ENCODE measurements at places on chromosomes 1 and 21.
A peak's percentile ranks its signal among the peaks of the same experiment; 100 is the strongest.

- no peak for DNase-seq
Measured at GRCh38 chr1:15848143-15848928, 829 bp downstream of the SPEN start.

DNA sequence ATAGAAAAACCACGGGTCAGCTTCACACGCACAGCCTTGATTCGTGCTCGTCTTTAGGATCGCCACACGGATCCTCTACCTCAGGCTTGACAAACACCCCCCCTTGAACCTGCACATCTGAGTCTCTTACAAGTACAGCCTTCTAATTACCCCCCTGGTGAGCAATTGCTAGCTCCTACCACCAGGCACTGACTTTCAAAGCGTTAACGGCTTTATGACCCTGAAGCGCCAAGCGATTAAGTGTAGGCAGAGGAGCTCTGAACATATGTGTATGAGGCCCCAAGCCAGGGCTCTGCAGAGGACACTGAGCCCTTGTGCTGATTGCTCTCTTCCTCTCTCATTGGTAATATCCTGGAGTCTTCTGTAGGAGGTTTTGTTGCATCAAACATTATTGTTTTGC lies 55.7 kb upstream of the EPHA8 start:
- no peak for DNase-seq

GRCh38 chr1:47228644-47229030 lies 3.4 kb downstream of the TAL1 start:
- DNase-seq = no peak

GRCh38 chr1:89085781-89086180 lies 20.8 kb upstream of the GBP1 start:
- DNase-seq = no peak

- DNase-seq = no peak
Measured at GRCh38 chr1:64426681-64427080, 43.2 kb upstream of the CACHD1 start.

- DNase-seq = no peak
Measured at GRCh38 chr1:39654291-39654690, 14.8 kb upstream of the HEYL start.

DNA sequence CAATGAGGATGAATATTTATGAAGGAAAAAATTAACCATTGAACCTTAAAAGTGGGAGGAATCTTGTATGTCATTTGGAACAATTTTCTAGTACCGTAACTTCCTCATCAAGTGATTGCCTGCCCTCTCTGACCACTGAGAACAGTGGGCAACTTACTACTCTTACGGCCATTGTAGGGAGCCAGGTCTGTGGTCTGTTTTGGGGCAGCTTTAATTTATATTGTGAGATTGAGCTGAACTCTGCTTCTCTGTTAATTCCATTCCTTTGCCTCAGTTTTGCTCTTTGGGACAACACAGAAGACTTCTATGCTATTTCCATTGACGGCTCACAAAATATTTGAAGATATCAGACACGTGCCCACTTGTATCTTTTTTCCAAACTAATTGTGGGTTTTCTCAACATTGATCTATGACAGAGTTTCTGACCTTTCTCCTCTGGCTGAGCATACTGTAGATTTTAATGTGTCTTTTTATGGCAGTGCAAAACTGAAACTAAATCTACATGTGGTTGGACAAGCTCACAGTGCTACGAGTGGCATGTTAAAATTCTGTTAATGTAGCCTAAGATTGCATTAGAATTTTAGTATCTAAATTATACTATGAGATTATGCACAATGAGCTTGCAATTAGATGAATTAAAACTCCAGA lies 27.8 kb upstream of the ZNF281 start:
- no peak for DNase-seq

DNA sequence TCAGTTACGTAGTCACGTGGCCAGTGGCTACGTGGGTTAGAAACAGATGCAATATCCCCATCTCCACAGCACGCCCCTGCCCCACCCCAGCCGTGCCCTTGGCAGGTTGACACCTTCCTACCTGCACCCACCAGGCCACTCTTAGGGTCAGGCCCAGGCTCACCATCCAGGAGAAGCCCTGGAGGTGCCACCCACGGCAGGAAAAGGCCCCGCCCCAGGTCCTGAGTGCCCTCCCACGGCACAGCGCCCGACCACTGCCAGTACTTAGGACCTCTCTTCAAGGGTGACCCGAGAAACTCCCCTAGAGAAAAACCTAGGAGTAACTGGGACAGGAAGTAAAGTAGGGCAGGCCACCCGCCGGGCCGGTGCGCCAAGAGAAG lies 1.5 kb downstream of the C1orf35 start:
- DNase-seq = no peak

DNA sequence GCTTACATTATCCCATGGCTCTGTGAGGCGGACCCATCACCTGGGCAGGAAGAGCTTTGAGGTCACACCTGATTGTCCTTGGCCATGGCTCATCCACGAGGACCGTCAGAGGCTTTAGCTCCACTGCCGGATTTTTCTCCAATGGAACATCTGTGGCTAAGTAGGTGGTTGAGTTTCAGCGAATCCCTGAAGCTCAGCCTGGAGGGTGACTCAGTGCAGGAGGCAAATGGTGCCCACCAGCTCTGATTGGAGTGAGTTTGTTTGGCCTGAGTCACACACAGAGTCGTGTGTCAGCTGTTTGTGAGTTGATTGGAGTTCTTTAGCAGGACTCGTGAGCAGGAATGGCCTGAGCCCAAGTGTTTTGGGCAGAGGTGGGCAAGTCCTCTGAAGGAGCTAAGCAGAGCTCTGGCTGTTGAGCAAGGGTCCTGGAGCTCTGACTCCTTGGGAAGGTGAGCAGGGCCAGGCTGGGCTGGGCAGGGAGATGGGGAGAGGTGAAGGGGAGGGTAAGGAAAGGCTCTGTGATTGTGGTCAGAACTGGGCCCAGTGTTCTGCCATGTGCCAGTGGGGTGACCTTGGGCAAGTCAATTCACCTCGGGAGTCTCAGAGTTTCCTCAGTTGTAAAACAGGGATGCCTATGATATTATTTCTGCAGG lies 2.0 kb downstream of the SLC6A17 start:
- DNase-seq = peak; percentile 39

GRCh38 chr1:234902774-234903547 lies 225.7 kb downstream of the TOMM20 start:
- DNase-seq = no peak

- DNase-seq = no peak
Measured at GRCh38 chr21:31490443-31490842, 146.4 kb upstream of the TIAM1 start.

- DNase-seq = peak; percentile 12
Measured at GRCh38 chr21:25496825-25497482, 110.3 kb downstream of the MRPL39 start.

DNA sequence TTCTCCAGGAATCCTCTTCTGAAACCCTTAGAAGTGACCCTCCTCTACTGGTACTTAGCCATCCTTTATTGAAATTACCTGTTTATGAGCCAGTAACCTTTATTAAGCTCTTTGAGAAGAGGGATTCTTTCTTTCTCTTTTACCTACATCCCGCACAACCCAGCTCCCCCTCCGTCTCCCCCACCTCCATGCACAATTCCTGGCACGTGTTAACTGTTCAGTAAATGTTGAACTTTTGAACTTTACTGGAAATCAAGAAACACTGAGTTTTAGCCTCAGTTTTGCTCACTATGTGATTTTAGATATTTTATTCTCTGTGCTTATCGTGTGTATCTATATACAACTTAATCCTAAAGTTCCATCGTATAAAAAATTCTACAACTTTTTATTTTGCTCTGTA lies 1.8 kb downstream of the TMED5 start:
- DNase-seq = no peak

DNA sequence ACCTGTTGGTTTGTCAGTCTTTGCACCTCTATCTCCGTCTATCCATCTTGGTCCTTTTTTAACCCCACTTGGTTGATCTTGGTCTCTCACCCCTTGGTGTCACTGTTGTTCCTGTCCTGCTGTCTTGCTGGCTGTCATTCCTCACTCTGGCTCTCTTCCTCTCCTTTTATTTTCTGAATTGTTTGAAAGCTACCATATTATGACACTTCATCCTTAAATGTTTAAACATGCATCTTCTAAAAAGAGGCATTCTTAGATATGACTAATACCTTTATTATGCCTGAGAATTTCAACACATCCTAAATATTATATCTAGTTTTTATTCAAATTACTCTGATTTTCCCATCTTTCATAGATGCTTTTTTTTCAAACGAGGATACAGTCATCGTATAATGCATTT lies 37.0 kb downstream of the BACH1 start:
- no peak for DNase-seq

DNA sequence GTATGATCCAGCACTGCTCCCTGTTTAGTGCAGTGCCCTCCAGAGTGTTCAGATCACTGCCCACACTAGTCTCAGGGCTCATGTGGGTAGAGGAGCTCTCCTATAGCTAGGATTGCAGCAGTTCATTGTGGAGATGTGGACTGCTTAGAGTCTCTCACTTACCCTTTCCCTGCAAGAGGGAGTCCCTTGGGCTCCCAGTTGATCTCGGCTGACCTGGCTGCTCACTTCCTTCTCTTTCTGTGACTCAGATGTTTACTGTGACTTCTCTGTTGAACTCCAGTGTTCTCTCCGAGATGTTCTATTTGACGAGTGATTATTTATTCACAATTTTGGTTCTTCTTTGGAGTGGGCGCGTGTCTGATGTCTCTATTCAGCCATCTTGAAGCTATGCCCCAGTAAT lies 141.9 kb downstream of the PTBP2 start:
- DNase-seq = no peak

- peak; percentile 42 for DNase-seq
Measured at GRCh38 chr1:191343816-191344215, 814.4 kb upstream of the RGS18 start.

- DNase-seq = no peak
Measured at GRCh38 chr1:16440131-16440469, 424 bp upstream of the NECAP2 start.

GRCh38 chr1:87786861-87787545 lies 458.3 kb downstream of the LMO4 start:
- no peak for DNase-seq

GRCh38 chr1:84170171-84170570 lies 26.1 kb downstream of the PRKACB start:
- no peak for DNase-seq

DNA sequence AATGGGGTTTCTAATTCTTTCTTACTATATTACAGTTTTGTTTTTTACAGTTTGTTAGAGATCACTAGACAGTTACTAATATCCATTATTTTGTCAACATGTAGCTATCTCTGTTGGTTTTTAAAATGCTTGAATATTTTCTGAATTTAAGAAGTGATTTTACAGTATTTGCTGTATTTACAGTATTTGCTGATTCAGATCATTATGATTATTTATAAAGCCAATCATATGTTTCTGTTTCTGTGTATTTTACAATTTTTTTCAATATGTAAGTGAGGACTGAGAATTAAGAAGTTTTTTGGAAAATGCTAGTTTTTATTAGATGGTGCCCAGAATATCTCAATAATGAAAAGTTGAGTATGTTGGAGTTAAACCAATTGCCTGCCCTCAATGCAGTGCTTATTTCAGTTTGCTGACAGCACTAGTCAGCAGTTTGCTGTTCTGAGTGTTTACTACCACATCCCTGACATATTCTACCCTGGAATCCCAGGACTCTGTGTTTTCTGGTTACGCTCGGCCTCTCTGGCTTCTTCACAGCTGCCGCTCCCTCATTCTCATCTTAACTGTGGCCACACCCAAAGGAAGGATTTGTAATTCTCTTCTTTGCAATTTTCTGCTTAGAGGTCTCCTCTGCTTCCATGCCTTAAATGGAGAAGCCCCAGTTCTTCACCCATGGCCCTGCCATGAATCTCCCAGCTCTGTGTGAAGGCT lies 68.0 kb upstream of the BACH1 start:
- DNase-seq = no peak

DNA sequence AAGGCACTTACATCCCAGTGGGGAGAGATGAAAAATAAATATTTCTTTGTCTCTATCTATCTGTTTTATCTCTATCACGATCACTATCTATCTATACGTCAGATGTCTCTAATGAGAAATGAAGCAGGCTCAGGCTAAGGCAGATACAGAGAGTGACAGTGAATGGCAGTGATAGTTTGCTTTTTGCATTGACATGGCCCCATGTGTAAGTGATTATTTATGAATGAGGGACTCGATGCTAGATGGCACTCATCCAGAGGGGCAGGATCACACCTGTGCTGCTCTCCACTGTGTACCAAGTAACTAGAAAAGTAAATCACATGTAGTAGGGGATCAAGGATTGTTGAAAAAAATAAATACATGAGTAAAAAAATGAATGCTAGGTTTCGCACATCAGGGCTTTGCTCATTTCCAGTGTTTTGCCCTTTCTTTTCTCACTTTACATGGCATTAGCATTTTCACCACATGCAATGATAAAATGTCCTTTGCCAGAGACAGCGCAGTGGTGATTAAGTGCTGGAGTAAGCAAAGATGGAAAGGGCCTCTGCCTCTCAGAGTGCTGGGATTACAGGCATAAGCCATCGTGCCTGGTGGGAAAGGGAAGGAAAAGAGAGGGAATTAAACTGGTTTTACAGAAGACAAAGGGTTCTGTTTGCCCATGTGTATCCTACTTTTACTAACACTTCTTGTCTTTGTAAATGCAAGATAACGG lies 16.5 kb downstream of the TBX19 start:
- DNase-seq = no peak

GRCh38 chr1:218299416-218299815 lies 14.3 kb downstream of the RRP15 start:
- DNase-seq = peak; percentile 33

- no peak for DNase-seq
Measured at GRCh38 chr1:43532716-43533115, 2.0 kb downstream of the PTPRF start.

- DNase-seq = peak; percentile 68
Measured at GRCh38 chr1:222043444-222044292, 301.8 kb upstream of the DUSP10 start.

DNA sequence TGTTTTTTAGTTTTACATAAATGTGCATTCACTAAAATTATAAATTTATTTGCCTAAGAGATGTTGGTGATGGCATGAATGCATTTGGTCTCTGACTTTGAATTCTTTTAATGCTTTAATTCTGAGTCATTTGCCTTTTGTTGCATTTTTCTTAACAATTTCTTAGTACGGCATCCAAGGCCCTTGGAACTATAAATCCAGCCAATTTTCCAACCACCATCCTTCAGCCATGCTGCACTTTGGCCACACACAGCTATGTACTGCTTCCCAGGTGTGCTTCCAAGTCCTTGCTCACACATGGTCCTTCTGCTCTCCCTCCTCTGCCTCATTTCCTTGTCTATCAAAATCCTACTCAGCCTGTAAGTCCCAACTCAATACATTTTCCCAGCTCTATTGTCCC lies 161.0 kb downstream of the DHRS3 start:
- DNase-seq = no peak

GRCh38 chr1:37161171-37161570 lies 126.9 kb upstream of the GRIK3 start:
- DNase-seq = no peak

GRCh38 chr1:234745844-234746797 lies 136.1 kb upstream of the IRF2BP2 start:
- DNase-seq = no peak

GRCh38 chr1:71049951-71050598 lies 2.5 kb upstream of the PTGER3 start:
- peak; percentile 69 for DNase-seq

GRCh38 chr1:180527101-180527669 lies 24.8 kb upstream of the ACBD6 start:
- DNase-seq = no peak

All from amniotic stem cell (primary cell).